Stimulated activated CD4-positive, alpha-beta T cell treated with anti-CD3 and anti-CD28 coated beads, TNF-alpha, amount 100 ng/mL, for 4 hours (primary cell): ENCODE measurements at places on chromosomes 1 and 21.

DNA sequence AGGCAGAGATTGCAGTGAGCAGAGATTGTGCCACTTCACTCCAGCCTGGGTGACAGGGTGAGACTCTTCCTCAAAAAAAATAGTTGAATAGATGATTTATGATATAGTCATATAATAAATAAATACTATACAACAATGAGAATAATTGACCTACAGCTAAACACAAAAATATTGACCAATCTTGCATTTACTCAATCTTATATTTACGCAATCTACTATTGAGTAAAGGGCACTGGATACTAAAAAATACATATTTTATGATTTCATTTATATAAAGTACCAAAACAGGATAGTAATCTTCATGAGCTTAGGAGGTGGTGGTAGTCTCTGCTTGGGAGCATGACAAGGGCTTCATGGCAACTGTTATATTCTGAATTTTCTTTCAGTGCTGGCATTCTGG lies 19.1 kb upstream of the GBP3 start:
- no peak for DNase-seq

- no peak for DNase-seq
Observed at GRCh38 chr1:50421768-50422674, 1.2 kb downstream of the DMRTA2 start.

DNA sequence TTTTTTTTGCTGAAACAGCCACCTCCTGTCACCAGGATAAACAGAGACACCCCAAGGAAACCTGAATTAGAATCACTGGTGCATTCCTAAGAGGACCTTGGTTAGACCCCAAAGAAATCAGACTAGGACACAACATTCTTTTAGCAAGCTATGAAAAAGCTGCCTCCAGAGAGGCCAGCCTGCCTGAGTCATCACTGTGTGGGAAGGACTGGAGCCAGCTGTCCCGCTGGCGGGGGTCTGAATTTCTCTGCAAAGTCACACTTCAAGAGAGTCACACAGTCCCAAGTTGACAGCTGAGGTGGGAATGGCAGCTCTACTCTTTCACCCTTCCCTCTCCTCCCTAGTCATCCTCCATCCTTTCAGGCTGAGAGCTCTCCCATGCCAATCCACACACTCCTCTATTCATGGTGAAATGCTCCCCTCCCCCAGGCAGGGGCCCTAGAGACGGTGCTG lies 405.0 kb upstream of the POU3F1 start:
- no peak for DNase-seq

- DNase-seq: no peak
Observed at GRCh38 chr1:80540596-80540995, 1260.1 kb upstream of the ADGRL2 start.

DNA sequence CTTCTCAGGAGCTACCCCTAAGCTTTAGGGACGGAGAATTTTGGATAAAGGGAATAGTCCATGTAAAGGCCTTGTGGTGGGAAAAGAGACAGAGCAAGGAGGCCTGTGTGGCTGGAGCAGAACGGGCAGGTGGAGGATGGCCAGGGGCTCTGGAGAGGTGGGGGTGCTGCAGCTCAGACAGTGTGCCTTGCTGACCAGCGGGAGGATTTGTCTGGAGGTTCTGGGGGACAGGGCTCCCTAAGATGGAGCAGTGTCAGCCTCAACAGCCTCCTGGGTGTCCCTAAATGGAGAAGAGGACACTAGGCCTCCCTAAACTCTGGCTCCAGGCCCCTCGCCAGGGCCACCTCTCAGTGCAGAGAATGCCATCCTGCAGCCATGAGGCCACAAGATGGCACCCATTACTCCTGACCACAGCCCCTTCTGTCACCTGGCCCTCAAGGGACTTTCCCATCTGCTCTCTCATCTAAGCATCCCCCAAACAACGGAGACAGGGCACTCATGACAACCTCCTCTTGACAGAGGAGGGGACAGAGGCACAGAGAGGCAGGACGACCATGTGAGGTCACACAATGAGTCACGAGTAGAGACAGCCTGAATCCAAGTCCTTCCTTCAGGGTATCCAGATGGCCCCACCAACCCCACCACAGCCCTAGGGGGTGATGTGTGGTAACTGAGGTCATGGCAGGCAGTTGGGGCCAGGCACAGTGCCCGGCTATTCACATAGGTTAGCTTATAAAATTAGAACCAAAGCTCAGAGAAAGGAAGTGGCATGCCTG lies 94.7 kb downstream of the DMRTB1 start:
- no peak for DNase-seq

GRCh38 chr1:200893411-200893901 lies 1.2 kb upstream of the INAVA start:
- DNase-seq: no peak
